Osteoblast (primary cell): ENCODE measurements at places on chromosomes 1 and 21. TPM values are rescaled to one million over a fixed set of nuclear protein-coding genes. Genes with fewer than 3 reads are reported as not detected.

Gene POGK
- 30.0 and 30.1 TPM in 2 replicates for total RNA-seq

Gene TCEA3
- 28.9 and 31.5 TPM in 2 replicates for total RNA-seq

Gene RABGGTB
- 66.0 and 76.0 TPM in 2 replicates for total RNA-seq

Gene CD1E
- not detected in 2 replicates for total RNA-seq

Gene PEF1
- 75.7 and 86.5 TPM in 2 replicates for total RNA-seq

Gene ALG14
- 1.4 and 2.7 TPM in 2 replicates for total RNA-seq

Gene SASS6
- total RNA-seq: 2.1 and 2.5 TPM in 2 replicates

Gene FOXO6
- not detected in 2 replicates for total RNA-seq

Gene GIPC2
- total RNA-seq: 0.29 and 0.36 TPM in 2 replicates

Gene MCOLN3
- total RNA-seq: 4.0 and 4.7 TPM in 2 replicates

Gene ESPN
- not detected in 2 replicates for total RNA-seq

Gene RCSD1
- total RNA-seq: under 0.01 and 0.29 TPM in 2 replicates

Gene LRIG2
- 17.4 and 18.6 TPM in 2 replicates for total RNA-seq

Gene SCAF4
- 7.6 and 10.9 TPM in 2 replicates for total RNA-seq

Gene ZNF695
- 0.72 and 1.2 TPM in 2 replicates for total RNA-seq

Gene CYP4B1
- not detected in 2 replicates for total RNA-seq

Gene C1orf115
- 0.29 and 0.36 TPM in 2 replicates for total RNA-seq

Gene AQP10
- total RNA-seq: not detected in 2 replicates

Gene YOD1
- 8.0 and 8.3 TPM in 2 replicates for total RNA-seq

Gene SPATA21
- not detected in 2 replicates for total RNA-seq

Gene OR10J1
- total RNA-seq: not detected in 2 replicates

Gene MLLT11
- 1.4 and 1.8 TPM in 2 replicates for total RNA-seq

Gene C1orf226
- under 0.01 and 0.29 TPM in 2 replicates for total RNA-seq

Gene HPCAL4
- not detected in 2 replicates for total RNA-seq

Gene ELOA
- 41.5 and 42.0 TPM in 2 replicates for total RNA-seq

Gene PLCH2
- total RNA-seq: under 0.01 TPM in 1 of 2 replicates, not detected in the other

Gene SLC6A17
- total RNA-seq: under 0.01 and 0.29 TPM in 2 replicates
